GM23338 (cell line): ENCODE measurements at places on chromosomes 16 and 17. TPM values are rescaled to one million over a fixed set of nuclear protein-coding genes. Genes with fewer than 3 reads are reported as not detected.
A peak's percentile ranks its signal among the peaks of the same experiment; 100 is the strongest.

- no peaks in the 10 kb centered on the region for H3K4me1 ChIP-seq
- H3K36me3 ChIP-seq, result no peaks in the 10 kb centered on the region
- H3K27ac ChIP-seq, result no peak overlapping the region
- no peak overlapping the region for H3K4me3 ChIP-seq
- DNase-seq, result no peak
Measured at GRCh38 chr16:55271945-55272513, 52.0 kb upstream of the IRX6 start.

GRCh38 chr17:57523926-57524632 lies 221.0 kb downstream of the CCDC182 start:
- no peaks in the 10 kb centered on the region for H3K27me3 ChIP-seq
- DNase-seq, result no peak
- H3K27ac ChIP-seq, result no peak overlapping the region
- no peaks in the 10 kb centered on the region for H3K36me3 ChIP-seq
- no peak overlapping the region for H3K4me3 ChIP-seq

GRCh38 chr16:82715833-82716232 lies 89.1 kb downstream of the CDH13 start:
- H3K36me3 ChIP-seq, result no peaks in the 10 kb centered on the region
- no peak overlapping the region for H3K4me3 ChIP-seq
- 0 out of 2 replicates have a peak, but pooled peaks cover 6% of the 10 kb centered on the region for H3K4me1 ChIP-seq
- no peak overlapping the region for H3K27ac ChIP-seq
- no peaks in the 10 kb centered on the region for H3K27me3 ChIP-seq
- no peak for DNase-seq

- H3K4me3 ChIP-seq, result no peak overlapping the region
- no peaks in the 10 kb centered on the region for H3K27me3 ChIP-seq
- H3K27ac ChIP-seq, result no peak overlapping the region
- no peak for DNase-seq
Measured at GRCh38 chr17:57439651-57440050, 183.3 kb downstream of the MSI2 start.

DNA sequence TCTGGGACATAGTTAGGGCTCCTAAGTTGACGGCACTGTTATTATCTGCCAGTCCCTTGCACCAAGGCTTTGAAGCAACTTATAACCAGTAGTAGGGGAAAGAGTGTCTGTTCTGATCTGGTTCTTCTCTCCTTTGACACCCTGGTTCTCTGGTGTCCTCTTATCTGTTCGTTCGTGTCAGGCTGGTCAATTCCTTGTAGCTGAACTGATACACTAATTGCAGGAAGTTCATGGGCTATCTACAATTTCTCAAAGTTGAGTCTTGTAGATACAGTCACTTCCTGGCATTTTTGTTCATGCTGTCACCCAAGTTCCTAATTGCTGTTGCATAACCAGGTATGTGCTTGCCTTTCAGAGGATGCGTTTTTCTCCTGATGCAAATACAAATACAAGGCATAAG lies 17.3 kb upstream of the MYO1D start:
- H3K36me3 ChIP-seq, result no peaks in the 10 kb centered on the region
- H3K27ac ChIP-seq, result no peak overlapping the region
- DNase-seq, result no peak
- H3K27me3 ChIP-seq, result no peaks in the 10 kb centered on the region
- H3K4me3 ChIP-seq, result no peak overlapping the region

DNA sequence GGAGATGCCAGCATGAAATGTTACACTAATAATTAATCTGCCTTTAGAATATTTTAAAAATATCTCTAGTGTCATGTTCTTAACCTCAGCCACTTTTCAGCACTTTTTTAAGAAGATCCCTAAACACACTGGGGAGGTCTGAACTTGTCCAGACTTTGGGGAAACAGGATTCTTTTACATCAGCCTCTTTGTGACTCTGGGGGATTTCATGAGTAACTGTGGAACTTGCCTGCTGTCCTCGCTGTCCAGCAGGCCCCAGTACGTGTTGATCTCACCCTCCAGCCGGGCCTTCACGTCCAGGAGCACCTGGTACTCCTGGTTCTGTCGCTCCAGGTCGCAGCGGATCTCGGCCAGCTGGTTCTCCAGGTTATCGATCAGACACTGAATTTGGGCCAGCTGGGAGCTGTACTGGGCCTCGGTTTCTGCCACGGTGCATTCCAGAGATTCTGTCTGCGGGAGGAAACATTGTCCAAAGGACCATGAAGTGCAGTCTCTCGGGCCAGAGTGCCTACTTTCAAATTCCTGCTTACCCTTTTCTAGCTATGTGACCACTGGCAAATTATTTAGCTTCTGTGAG lies 5.5 kb downstream of the KRT40 start:
- H3K27ac ChIP-seq, result no peak overlapping the region
- no peak overlapping the region for H3K4me3 ChIP-seq
- no peaks in the 10 kb centered on the region for H3K36me3 ChIP-seq
- 0 out of 2 replicates have a peak, but pooled peaks cover 3% of the 10 kb centered on the region for H3K4me1 ChIP-seq
- H3K27me3 ChIP-seq, result no peaks in the 10 kb centered on the region

DNA sequence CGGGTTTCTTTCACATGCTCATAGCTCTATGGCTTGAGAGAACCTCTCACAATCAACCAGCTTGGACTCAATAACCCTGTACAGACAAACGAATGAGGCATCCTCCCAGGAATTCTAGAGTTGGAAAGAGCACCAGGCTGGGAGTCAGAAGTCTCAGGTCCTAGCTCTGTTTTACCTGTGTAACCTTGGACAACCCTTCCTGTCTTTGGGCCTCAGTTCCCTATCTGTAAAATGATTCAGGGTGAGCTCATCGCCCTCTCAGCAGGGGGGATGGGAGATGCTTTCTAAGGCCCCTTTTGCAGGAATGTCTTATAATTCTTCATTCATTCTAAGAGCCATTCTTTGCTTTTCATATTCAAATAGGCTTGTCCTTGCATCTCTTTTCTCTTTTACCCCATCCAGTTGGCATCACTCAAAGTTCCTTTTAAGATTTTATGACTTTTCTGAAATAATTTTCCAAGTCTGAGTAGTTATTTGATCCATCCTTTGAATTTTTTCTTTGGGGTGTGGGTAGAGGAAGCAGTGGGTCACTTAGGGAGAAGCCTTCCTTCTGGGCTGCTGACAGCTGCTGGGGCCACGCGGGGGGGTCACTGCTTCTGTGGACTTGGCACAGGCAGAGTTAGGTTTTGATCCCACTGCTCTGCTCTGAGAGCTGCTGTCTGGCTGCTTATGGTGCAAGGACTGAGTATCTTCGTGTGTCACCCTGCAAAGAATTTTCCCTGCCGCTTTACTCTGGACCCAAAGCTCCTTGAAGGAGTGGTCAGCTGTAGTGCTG lies 102.7 kb downstream of the UTP18 start:
- no peaks in the 10 kb centered on the region for H3K36me3 ChIP-seq
- peak; percentile 45 for DNase-seq
- H3K4me1 ChIP-seq, result peaks cover 14% of the 10 kb centered on the region

DNA sequence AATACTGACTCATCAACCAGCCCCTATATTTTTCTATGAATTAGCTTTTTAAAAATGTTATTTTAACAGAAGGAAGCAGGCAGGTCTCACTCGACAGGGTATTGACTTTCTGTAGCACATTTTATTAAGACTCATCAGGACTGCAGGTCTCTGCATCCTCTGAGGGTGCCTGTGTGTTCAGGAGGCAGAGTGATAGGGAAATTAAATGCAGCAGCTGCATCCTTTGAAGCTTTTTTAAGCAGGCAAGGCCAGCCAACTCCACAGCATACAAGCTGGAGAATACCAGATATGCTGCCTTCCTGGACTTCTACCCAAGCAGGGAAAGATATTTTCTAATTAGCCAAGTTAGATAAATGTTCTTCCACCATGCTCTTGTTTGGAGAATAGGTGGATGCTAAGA lies 124.9 kb downstream of the WSCD1 start:
- no peak overlapping the region for H3K4me3 ChIP-seq
- no peak overlapping the region for H3K27ac ChIP-seq
- no peaks in the 10 kb centered on the region for H3K36me3 ChIP-seq
- DNase-seq, result no peak
- no peaks in the 10 kb centered on the region for H3K27me3 ChIP-seq

GRCh38 chr16:3580686-3581085 lies 3.5 kb upstream of the NLRC3 start:
- DNase-seq, result no peak
- H3K36me3 ChIP-seq, result no peaks in the 10 kb centered on the region
- H3K27me3 ChIP-seq, result no peaks in the 10 kb centered on the region

- no peaks in the 10 kb centered on the region for H3K27me3 ChIP-seq
- H3K27ac ChIP-seq, result no peak overlapping the region
- no peaks in the 10 kb centered on the region for H3K36me3 ChIP-seq
- DNase-seq, result no peak
- H3K4me1 ChIP-seq, result no peaks in the 10 kb centered on the region
- H3K4me3 ChIP-seq, result no peak overlapping the region
Measured at GRCh38 chr17:15194859-15195277, 70.3 kb downstream of the PMP22 start.

DNA sequence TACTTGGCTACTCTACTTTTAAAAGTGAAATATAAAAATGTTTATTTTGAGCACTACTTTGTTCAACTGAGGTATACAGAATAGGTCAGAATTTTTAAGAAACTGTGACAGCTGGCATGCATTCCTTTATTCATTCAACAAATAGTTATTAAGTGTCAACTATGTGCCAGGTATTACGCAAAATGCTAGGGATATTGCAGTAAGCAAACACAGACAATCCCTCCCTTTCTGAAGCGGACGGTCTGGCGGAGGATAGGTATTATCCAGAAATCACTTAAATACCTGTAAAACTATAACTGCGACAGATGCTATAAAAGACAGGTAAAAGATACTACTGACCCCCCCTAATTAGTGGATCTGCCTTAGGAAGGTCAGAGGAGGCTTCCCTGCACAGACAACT lies 26.1 kb downstream of the METTL16 start:
- DNase-seq, result no peak
- H3K4me3 ChIP-seq, result no peak overlapping the region
- peaks cover 34% of the 10 kb centered on the region for H3K4me1 ChIP-seq
- no peaks in the 10 kb centered on the region for H3K27me3 ChIP-seq

DNA sequence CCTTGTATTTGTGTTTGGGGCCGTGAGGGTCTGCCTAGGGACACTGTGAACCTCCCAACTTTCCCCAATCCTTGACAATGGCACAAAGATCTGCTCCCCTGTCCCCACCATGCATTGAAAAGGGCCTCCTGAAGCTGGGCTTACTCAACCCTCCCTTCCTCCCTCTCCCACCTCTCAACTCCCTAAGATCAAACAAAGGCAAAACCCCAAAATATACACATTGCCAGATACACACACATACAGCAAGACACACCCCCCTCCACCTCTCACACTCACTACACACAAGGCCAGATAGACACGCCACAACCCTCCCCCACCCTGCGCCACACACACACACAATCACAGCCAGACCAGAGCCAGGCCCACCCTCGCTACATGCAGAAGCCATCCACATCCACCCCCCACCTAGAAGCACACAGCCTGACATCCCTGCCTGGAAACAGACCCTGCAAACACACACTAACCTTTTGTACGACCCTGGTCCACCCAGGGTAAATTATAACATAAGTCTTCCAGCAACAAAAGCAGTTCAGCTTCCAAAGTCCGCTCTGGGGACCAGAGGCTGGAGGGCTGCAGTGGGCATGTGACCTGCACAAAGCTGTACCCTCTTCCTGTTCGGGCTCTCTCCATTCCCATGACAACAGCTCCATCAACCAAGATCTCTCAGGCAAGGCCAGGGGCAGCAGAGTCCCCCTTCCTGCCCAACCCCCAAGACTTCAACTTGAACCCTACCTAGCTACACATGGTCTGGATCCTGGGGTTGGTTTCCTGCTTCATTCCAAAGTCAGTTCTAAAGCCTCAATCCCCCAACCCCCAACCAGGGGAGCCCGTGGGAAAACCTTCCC lies 1.9 kb downstream of the PCGF2 start:
- peaks cover 13% of the 10 kb centered on the region for H3K27me3 ChIP-seq
- H3K4me3 ChIP-seq, result peak overlapping the region; percentile 99
- H3K4me1 ChIP-seq, result peaks cover 49% of the 10 kb centered on the region

- H3K4me3 ChIP-seq, result no peak overlapping the region
- H3K27me3 ChIP-seq, result no peaks in the 10 kb centered on the region
- no peak for DNase-seq
- H3K27ac ChIP-seq, result no peak overlapping the region
Measured at GRCh38 chr16:84414789-84415326, 46.5 kb downstream of the ATP2C2 start.

DNA sequence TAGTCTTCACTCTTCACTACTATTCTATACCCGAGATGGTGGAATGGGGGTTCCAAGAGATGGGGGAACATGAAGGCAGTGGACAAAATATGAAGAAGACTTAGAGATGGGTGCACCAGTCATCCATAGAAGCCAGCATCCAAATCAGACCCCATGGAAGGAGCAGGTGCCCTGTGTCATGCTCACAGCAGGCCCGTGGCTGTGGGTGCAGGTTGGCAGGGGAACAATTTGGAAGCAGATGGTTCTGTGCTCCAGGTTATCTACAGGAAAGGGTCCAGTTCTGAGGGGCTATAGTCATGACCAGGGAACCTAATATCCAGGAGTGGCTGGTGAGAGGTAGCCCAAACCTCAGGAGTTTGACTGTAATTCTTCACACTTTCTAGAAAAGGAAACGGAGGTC lies 9.6 kb upstream of the LPCAT2 start:
- no peak overlapping the region for H3K4me3 ChIP-seq
- H3K27ac ChIP-seq, result no peak overlapping the region
- peaks cover 13% of the 10 kb centered on the region for H3K4me1 ChIP-seq
- no peaks in the 10 kb centered on the region for H3K27me3 ChIP-seq

GRCh38 chr17:34614698-34615097 lies 35.3 kb downstream of the TMEM132E start:
- 0 out of 2 replicates have a peak, but pooled peaks cover 4% of the 10 kb centered on the region for H3K27me3 ChIP-seq
- no peaks in the 10 kb centered on the region for H3K36me3 ChIP-seq
- H3K4me1 ChIP-seq, result peaks cover 40% of the 10 kb centered on the region
- no peak for DNase-seq
- no peak overlapping the region for H3K27ac ChIP-seq
- no peak overlapping the region for H3K4me3 ChIP-seq

DNA sequence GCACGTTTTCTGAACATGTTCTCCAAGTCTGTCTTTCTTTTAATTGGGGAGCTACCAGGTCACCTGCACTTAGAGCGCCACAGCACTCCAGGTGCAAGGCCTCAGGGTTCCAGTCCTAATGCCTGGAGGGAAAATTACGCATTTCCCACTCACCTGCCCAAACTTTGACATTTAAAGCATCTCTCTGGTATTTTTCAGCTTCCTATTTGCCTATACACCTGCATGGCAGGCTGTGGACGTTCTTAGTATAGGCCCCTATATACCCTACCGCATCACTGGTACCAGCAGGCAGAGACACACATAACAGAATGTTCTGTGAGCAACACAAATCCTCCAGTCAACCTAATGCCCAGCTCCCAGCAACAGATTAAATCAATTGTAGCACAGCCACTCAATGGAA lies 213.3 kb downstream of the MRTFB start:
- peak overlapping the region; percentile 95 for H3K4me3 ChIP-seq
- peak; percentile 19 for DNase-seq
- no peaks in the 10 kb centered on the region; the same call in 1 of the 2 replicates for H3K27me3 ChIP-seq
- no peaks in the 10 kb centered on the region for H3K36me3 ChIP-seq

- no peak for DNase-seq
- no peak overlapping the region for H3K4me3 ChIP-seq
- H3K4me1 ChIP-seq, result peaks cover 5% of the 10 kb centered on the region
- no peak overlapping the region for H3K27ac ChIP-seq
- no peaks in the 10 kb centered on the region for H3K27me3 ChIP-seq
- H3K36me3 ChIP-seq, result no peaks in the 10 kb centered on the region
Measured at GRCh38 chr16:10081201-10081940, 100.9 kb downstream of the GRIN2A start.

Gene UBE2G1
- 145 and 161 TPM in 2 replicates for total RNA-seq

Gene KRTAP4-4
- total RNA-seq, result not detected in 2 replicates
